ENCODE measurements at places on chromosomes 5 and 9.
A peak's percentile ranks its signal among the peaks of the same experiment; 100 is the strongest.

DNA sequence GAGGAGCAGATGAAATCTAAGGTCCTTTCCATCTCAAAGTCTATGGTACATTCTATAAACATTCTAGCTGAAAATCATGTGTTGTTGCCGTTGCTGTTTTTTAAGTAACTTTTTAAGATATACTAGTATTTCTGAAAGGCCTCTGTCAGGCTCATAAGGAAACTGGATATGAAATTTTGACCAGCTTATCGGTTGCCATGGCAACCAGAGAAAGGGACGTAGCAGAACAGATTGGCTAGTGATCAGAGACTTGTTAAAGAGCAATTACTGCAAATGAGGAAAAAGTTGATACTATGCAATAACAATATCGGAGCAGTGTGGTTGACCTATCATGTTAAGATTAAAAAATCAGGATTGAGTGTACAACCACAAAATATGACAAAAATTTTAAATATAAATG is 57.0 kb upstream of the RNF180 start:
- no peak for DNase-seq

DNA sequence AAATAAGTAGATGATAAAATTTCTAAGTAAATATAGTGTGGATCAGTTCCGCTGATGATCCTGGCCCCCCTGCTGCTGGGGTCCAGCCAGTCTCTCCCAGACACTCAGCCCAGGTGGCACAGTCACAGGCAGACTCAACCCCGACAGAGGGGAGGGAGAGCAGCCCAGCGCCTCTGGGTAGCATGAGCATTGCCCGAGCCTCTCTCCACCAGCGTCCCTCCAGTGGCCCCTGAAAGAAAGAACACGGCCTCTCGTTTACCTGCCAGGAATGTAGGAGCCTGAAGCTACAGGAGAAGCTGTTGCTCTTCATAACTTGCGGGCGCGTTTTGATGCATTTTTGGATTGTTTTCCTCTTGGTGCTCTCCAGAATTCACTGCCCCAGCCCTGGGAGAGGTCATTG is 68.8 kb upstream of the ICE1 start:
- DNase-seq, result no peak

GRCh38 chr5:181204113-181204825 is 727 bp downstream of the TRIM7 start:
- peak; percentile 27 for DNase-seq

DNA sequence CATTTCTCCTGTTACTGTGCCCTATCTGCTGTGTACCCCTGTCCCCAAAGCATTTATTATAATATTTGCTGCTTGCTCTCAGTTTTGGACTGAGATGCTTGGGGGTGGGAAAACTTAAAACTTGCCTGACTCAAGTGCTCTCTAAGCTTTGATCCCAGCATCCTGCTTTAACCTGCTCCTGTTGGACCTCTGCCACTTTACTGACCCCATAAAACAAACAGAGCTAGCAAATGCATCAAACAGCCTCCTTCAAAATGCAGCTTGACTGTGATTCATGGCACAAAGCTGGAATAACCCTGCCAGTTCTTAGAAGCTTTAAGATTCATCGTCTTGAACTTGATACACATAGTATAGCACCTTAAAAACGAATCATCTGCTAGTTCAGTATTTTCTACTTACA is 212.5 kb downstream of the DEPDC1B start:
- no peak for DNase-seq

DNA sequence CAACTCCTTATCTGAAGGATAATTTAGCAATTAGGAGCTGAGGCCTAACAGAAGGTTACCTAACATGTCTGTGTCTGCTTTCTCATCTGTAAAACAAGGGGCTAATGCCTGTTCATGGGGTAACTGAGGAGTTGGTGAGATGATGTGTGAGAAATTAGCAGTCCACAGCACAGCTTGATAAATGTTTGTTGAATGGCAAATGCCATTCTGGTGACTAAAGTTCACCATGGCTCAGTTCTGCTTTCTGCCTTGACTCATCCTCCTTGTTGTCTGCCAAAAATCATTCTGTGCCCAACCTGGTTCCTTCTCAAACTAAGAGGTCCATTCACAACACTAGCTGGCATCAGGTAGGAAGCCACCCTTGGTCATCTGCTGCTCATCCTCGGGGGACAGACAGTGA is 552.0 kb upstream of the KLF4 start:
- DNase-seq, result no peak

- DNase-seq, result no peak
Measured at GRCh38 chr9:85040821-85041465, 371.4 kb downstream of the NTRK2 start.

GRCh38 chr5:54761213-54761701 is 224.1 kb downstream of the ESM1 start:
- DNase-seq, result no peak

DNA sequence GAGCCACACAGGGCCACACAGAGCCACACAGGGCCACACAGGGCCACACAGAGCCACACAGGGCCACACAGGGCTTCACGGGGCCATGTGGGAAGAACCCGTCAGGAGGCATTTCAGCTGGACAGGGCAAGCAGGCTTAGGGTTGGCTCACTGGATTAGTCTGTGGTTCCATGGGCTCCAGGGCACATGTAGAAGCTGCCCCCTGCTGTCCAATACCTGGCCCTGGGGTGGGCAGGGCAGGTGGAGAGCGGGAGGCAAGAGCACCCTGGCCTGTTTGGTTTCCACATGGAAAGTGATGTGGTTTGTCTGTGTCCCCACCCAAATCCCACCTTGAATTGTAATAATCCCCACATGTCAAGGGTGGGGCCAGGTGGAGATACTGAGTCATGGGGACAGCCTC is 16.4 kb upstream of the LPCAT1 start:
- peak; percentile 33 for DNase-seq

DNA sequence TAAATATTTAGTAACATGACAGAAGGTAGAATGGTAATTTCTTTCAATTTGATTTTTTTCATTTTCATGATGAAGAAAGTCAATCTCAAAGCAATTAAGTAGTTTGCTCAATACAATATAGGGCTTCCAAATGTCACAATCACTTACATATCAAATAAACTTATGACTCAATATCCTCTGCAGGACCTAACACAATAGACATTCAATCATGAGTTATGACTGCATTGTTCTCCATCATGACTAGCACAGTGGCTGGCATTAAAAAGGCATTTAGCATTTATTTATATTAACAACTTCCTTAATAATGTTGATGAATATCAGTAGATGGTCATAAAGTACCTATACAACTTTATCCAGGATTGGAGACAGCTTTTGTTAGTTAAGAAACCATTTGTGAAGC is 1499.6 kb downstream of the EFNA5 start:
- no peak for DNase-seq

DNA sequence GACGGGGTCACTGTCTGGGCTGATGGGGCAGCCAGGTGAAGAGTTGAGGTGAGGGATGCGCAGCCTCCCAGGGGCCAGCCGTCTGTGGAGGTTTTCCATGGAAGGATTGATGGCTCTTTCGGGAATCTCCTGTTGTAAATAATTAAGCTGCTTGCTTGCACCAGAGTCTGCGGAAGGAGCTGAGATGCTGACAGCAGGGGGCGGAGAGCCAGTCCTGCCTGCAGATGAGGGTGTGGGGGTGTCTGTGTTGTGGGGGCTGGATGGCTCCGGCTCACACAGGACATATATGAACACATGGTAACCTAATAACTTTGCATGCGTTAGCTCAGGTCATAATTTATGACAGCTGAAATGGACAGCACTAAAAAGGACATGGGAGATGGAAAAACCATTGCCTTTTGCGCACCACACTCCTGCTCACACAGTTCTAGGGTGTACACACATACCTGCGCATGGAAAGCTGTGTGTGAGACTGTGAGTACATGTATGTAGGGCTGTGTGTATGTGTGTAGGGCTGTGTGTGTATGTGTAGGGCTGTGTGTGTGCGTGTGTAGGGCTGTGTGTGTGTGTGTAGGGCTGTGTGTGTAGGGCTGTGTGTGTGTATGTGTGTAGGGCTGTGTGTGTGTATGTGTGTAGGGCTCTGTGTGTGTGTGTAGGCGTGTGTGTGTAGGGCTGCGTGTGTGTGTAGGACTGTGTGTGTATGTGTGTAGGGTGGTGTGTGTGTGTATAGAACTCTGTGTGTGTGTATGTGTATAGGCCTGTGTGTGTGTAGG is 36.8 kb upstream of the SEMA4D start:
- no peak for DNase-seq

DNA sequence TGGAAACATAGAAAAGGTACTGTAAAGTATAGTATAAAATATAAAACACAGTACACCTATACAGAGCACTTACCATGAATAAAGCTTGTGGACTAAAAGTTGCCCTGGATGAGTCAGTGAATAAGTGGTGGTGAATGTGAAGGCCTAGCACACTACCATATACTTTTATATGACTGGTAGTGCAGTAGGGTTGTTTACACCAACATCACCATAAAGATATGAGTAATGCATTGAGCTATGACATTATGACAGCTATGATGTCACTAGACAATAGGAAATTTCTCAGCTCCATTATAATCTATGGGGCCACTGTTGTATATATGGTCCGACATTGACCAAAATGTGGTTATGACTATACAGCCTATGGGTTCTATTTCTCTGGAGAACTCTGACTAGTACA is 291.8 kb upstream of the ACTBL2 start:
- no peak for DNase-seq

Measured in CD4-positive, alpha-beta T cell treated with Interleukin-10 for 1 hour (primary cell).